ENCODE measurements at places on chromosomes 16 and 17.

DNA sequence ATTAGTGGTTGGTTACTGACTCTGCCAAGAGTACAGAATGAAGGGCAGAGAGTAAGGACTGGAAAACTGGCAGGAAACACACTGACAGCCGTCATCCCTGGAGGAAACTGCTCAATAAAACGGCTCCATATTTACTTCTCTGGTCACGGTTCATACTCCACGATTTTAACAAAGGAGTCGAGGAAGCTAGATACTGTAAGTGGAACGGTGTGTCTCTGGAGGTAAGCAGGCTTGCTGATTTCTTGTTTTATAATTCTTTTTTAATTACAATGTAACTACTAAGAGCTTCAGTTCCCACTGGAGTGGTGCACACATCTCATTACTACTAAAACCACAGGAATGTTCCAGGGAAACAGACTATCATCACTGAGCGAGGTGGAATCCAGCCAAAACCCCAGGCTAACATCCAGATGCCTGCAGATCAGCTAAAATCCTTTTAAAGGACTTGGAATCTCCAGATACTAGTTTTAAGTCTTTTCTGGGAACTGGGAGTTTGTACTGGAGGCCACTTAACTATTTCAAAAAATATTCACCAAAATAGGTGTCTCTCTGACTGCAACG is 17.8 kb downstream of the SERPINF1 start:
- no peak for DNase-seq

GRCh38 chr16:15041271-15042004 is 14.4 kb downstream of the NTAN1 start:
- DNase-seq, result no peak

GRCh38 chr16:13702614-13703013 is 217.3 kb upstream of the ERCC4 start:
- DNase-seq, result no peak

DNA sequence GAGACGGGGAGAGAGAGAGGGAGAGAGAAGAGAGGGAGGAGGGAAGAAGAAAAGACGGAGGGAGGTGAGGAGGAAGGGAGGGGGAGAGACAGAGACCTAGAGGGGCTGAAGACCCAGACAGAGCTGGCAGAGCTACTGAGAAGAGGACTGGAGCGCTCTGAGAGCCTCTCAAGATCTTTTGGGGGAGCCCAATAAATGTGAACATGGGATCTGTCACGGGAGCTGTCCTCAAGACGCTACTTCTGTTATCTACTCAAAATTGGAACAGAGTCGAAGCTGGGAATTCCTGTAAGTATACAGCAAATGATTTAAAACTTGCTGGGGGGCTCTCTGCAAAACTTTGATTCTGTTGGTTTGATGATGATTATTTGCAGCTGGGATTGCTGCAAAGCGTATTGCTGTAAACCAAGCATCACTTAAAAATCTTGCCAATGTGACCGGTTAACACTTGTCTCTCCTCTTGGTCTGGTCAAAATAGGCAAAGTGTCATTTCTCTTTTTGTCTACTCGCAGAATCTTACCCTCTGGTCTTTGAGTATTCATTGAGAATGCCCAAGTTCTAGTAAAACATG is 344 bp downstream of the CNTNAP4 start:
- no peak for DNase-seq

GRCh38 chr16:19760356-19761060 is 42.4 kb downstream of the IQCK start:
- no peak for DNase-seq

- DNase-seq, result no peak
Observed at GRCh38 chr17:8674344-8675305, 44.1 kb upstream of the MYH10 start.

GRCh38 chr17:47199627-47200324 is 9.4 kb upstream of the MYL4 start:
- no peak for DNase-seq

GRCh38 chr17:28724500-28725165 is 1.4 kb downstream of the TLCD1 start:
- DNase-seq, result no peak

DNA sequence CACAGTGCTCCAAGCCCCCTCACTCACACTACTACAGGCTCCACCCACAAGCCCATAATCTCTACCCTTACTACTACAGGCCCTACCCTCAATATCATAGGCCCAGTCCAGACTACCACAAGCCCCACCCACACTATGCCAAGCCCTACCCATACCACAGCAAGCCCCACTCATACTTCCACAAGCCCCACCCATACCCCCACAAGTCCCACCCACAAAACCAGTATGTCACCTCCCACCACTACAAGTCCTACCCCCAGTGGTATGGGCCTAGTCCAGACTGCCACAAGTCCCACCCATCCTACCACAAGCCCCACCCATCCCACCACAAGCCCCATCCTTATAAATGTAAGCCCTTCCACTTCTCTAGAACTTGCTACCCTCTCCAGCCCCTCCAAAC is 13.8 kb downstream of the RIPOR1 start:
- DNase-seq, result no peak

DNA sequence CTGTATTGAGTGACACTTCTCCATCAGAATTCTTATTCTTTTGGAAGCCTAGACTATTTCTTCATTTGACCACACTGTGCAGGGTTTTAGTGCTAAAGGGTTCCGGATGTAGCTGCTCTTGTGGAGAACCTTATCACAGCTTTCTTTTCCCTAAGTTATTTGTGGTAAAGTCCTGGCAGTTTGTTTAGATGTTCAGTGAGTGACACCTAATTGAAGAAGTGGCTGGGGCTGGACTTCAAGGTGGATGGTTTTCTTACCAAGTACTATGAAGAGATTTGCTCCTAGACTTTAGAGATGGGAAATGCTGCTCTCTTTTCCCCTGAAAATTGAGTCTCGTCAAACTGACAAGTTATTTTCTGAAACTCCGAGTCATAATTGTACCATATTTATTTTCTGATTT is 144.0 kb upstream of the TBX2 start:
- DNase-seq, result no peak

DNA sequence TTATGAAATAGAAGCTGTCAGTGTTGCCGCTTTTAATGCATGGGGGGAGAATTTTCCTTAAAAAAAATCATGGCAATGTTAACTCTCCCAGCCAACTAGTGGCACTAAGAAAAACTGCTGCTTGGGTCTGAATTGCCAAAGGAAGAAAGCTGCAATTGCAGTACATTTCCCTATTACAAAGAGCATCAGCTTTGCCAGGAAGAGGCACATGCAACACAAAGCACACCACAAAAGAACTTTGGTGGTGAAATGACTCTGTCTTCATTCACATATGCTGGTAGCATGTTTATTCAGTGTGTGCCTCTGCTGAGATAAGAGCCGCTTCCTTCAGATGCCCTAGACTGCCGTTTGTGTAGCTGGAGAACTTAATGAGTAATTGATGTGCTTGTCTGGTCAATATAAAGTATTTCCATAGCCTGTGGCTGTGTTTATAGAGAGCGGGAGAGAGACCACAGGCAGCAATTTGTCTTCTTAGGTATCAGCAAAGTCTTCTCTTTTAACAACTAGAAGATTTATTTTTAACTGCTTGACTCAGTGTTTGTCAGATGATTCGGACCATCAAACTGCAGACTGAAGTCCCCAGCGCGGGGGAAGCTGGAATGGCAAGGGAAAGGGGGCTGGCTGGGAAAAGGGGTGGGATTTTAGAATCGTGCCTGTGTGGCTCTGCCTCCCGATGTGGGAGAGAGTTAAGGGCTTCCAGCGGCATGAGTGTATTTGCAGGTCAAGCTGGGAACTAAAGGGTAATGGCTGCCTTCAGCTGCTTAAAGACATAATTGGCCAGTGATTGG is 115.1 kb downstream of the MRTFB start:
- no peak for DNase-seq

- DNase-seq, result no peak
Observed at GRCh38 chr16:3444032-3444388, 530 bp downstream of the NAA60 start.

DNA sequence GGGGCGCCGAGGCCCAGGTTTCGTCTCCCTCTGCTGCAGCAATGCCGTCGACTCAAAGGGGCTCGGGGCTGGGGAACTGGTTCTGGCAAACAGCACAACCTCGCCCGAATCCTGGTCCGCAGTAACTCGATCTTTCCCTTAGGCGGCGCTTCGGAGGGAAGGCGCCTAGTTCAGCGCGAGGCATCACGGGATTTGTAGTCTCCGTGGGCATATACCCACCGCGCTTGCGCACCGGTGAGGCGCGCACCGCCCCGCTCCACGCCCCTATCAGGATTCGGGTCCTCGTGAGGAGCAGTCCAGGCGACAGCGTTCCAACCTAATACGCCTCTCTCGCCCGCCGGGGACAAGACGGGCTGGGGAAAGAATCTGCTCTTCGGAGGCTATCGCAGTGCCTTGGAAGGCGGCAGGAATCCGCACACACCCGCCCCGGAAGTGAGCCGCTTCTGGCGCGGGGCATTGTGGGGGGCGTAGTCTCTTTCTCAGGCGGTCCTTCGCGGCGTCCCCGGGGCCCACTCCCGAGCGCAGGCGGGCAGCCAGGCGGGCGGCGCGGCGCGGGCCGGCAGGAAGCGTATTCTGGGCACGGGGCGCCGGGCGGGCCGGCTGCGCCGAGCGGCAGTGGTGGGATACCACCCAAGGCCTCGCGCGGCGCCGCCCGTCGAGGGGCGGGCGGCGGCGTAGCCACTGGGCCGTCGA is at the start of gene THAP11:
Gene THAP11, plus strand, starts transcription at position 505 of the 693 bp plus-strand sequence. CDS start 235 bp downstream, outside the sequence.
- peak; percentile 91 for DNase-seq

DNA sequence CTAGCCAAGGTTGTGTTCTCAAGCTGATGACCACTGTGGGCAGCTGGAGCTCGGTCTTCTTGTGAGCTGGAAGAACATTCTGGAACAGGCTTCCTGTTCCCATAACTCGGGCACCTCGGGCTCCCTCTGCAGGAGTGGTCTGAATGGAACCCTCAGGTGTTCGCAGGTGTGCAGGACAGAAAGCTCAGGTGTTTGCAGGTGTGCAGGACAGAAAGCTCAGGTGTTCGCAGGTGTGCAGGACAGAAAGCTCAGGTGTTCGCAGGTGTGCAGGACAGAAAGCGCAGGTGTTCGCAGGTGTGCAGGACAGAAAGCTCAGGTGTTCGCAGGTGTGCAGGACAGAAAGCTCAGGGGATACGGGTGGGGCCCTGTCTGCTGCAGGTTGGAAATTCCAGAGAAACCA is 109.0 kb upstream of the CACNG5 start:
- no peak for DNase-seq

DNA sequence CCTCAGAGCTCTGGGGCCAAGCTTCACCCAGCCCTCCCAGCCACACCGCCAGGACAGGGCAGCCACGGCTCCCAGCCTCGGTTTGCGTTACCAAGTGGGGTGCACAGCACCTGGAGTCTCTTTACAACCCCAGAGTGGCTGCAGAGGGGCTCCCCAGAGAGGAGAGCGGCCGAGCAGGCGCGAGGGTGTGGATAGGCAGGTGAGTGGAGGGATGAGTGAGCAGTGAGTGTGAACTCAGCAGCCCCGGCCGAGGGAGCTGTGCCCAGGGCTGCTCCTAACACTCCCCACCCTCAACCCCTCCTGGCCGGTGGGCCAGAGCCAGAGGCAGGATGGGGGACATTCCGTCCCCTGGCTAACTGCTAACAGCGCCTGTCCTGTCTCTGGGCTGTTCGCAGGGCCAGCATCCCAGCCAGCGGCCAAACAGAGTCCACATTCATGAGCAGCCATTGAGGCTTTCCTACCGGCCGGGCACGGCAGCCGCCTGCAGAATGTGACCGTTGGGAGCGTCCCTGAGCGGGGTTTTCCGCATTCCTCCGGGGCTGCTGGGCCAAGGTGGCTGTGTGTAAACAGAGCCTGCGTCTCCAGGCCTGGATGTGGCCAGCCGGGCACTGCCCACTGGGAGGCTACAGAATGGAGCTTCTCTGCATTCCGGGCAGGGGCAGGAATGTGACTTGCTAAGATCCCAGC is 5.3 kb downstream of the ZNF469 start:
- DNase-seq, result no peak

DNA sequence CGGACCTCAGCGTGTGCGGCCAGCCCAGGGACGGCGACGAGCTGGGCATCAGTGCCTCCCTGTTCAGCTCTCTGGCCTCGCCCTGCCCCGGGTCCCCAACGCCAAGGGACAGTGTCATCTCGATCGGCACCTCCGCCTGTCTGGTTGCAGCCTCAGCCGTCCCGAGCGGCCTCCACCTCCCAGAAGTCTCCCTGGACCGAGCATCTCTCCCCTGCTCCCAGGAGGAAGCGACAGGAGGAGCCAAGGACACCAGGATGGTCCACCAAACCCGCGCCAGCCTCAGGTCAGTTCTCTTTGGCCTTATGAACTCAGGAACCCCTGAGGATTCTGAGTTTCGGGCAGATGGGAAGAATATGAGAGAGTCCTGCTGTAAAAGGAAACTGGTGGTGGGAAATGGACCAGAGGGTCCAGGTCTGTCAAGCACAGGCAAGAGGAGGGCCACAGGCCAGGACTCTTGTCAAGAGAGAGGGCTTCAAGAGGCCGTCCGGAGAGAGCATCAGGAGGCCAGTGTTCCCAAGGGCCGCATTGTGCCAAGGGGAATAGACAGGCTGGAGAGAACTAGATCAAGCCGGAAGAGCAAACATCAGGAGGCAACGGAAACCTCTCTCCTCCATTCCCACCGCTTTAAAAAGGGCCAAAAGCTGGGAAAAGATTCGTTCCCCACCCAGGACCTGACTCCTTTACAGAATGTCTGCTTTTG is 825 bp downstream of the HASPIN start:
- DNase-seq, result no peak

- no peak for DNase-seq
Observed at GRCh38 chr16:30609002-30609925, 925 bp downstream of the ZNF689 start.

- DNase-seq, result no peak
Observed at GRCh38 chr16:53922067-53922806, 218.3 kb downstream of the FTO start.

DNA sequence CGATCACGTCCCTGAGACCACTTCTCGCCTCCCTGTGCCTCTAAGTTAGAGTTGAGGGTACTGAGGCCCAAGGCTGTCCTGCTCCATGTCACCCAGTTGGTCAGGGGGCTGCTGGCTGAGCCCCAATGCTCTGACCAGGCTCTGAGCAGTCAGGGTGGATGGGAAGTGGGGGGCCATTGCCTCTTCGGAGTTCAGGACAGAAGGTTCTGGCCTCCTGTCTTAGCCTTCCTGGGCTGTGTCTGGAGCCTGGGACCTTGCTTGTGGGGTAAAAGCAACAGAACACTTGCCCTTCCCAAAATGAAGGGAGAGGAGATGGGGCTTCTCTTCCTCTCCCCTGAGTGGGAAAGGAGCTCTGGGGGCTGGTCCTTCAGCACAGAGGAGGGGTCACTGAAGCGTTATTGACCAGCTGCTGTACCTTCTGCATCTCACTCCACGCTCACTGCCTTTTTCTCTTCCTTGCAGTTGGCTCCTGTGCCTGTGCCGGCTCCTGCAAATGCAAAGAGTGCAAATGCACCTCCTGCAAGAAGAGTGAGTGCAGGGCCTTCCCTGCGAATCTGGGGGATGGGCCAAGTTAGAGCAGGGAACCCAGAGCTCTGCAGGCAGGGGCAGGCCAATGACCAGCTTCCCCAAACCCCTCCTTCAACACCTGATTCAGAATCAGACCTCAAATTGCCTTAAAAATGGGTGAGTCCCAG is 580 bp downstream of the MT1X start:
- no peak for DNase-seq

- no peak for DNase-seq
Observed at GRCh38 chr17:64385187-64386083, 5.2 kb downstream of the PECAM1 start.

All from NCI-H1930 (cell line).